EH (cell line): ENCODE measurements at places on chromosomes 1 and 21.

DNA sequence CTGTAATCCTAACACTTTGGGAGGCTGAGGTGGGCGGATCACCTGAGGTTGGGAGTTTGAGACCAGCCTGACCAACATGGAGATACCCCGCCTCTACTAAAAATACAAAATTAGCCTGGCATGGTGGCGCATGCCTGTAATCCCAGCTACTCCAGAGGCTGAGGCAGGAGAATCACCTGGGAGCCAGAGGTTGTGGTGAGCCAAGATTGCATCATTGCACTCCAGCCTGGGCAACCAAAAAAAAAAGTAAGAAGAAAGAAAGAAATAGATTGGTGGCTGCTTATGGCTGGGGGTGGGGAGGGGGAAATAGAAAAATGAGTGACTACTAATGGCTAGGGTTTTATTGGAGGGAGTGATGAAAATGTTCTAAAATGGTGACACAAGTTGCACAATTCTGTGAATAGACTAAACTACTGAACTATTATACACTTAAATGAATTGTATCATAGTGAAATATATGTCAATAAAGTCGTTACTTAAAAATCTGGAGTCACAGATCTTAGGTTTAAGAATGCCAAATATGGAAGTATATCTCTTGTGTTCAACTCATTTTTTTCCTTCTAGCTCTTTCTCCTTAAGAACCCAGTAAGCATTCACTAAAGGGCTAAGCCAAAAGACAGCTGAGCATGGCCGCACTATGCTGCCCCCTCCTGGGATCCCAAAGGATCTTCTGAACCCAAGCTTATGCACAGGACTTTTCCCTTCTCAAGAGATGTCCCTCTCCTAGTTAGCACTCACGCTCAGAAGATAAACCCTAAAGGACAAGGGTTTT lies 3.2 kb upstream of the NPL start:
- peak; percentile 74 for DNase-seq

DNA sequence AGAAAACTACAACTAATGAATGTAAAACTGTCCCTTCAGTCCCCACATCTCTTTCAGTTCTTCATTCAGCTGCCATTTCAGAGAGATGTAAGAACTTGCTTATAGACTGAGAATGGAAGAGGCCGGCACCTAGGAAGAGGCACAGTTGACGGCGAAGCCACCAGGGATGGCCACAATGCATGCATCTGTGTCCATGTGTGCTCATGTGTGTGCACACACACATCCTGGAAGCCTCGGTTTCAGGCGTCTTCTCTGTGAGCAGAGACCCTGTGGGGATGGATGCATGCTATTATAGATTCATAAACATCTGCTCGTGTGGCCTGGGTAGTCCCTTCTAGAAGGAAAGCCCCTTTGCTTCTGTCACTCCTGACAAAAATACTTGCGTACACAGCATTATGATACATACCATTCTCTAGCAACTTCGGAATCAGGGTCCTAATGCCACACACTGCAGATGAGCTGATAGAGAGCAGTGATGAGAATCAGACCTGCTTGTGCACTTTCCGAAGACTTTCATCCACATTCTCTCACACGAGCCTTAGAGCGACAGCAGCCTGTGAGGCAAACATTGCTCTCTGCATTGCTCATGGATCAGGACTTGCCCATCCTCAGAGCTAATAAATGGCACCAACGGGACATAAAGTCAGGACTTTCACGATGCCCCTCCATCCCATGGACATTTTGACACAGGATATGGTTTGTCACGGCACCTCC lies 12.4 kb upstream of the GPR61 start:
- DNase-seq: no peak

DNA sequence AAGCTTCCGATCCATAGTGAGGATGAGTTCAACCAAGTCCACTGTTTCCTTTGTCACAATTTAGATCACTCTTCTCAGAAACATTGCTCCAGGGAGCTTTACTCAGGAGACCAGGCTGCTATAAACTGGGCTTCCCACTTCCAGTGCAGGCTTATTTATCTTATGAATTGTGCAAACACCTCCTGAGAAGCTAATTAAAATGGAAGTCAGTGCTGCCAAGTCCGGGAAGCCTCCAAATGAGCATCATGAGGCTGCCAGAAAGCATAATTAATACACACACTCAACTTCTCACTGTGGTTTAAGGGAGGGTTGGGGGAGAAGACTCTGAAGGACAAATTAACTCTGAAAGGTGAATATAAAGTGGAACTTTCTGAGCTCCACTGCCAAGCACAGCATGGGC lies 145.0 kb upstream of the SGIP1 start:
- no peak for DNase-seq

DNA sequence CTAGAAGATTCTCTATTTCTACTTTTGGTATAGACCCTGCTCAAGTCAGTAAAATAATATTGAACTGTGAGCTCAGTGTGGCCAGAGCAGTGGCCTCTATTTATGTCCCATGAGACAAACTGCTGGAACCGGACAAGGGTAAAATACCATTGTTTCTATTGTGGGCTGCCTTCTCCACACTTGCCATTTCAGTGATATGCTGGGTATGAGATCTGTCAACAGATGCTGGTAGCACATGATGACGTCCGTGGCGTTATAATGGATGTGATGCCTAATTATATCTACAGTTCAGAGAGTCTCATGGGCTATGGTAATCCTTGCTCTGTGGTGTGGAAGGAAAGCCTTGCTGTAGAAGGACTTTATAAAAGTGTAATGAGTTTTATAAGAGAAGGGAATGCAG lies 2.4 kb downstream of the ACTN2 start:
- DNase-seq: no peak

- no peak for DNase-seq
Measured at GRCh38 chr1:26583646-26584485, 54.3 kb downstream of the RPS6KA1 start.

GRCh38 chr1:229368347-229368746 lies 25.5 kb upstream of the CCSAP start:
- DNase-seq: no peak

DNA sequence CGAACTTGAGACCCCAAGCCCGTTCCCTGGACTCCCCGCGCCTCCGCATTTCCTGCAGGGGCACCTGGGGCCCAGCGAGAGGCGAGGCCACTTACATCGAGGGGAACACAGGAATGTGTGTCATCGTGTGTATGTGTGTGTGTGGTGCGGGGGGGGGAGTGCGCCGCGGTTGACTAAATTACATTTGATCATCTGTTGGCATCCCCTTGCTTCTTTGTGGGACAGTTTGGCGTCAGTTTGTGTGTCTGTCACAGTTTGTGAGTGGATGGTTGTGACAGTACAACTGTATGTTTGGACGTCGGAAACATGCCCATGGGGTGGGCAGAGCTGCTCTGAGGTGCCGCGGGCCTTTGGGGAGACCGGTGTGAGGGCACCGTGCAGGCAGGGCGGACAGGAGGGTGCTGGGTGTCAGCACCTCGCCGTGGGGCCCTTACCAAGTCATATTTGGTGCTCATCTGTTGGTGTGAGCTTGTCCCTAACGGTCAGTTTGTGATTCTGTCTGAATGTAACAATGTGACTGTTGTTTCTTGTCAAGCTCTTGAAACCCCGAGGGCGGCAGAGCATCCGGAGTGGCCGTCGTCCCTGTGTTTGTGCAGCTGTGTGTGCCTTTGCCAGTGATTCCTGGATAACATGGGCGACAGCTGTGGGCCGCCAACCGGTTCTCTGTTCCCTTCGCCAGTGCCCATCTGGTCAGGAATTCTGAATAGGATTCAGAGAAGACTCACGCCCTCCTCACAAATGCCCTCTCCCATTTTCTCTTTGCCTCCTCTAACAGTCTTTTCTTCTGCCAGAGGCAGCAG lies 899 bp downstream of the OPRD1 start:
- DNase-seq: no peak

GRCh38 chr1:221457685-221458446 lies 284.0 kb downstream of the DUSP10 start:
- peak; percentile 26 for DNase-seq

DNA sequence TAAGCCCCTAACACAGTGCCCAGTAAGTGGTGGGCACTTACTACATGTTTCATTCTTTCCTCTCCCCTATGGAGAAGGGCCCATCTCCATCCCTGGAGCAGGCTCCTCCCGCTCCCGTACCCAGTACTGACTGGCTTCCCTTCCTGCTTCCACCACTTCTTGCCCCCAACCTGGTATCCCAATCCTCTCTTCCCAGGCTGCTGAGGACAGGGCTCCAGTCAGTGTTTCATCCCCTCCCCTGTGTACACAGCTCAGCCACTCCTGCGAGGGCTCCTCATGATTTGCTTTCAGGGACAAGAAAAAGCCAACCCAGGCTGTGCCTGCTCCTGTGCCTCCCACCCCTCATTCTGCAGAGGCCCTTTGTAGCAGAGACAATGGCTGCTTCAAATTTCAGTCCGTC lies 20.8 kb upstream of the ETV3 start:
- DNase-seq: no peak

DNA sequence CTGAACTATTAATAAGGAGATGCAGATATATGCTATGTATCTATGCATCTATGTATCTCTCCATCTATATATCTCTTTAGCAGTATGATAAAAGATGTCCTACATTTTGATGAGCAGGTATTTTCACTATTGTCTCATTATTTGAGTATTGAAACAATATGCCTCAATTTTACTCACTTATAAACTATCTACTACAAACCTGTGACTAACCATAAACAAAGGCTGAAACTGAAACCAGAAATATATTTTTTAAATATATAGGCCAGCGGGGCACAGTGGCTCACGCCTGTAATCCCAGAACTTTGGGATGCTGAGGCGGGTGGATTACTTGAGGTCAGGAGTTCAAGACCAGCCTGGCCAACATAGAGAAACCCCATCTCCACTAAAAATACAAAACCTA lies 22.0 kb downstream of the EIF4G3 start:
- no peak for DNase-seq

DNA sequence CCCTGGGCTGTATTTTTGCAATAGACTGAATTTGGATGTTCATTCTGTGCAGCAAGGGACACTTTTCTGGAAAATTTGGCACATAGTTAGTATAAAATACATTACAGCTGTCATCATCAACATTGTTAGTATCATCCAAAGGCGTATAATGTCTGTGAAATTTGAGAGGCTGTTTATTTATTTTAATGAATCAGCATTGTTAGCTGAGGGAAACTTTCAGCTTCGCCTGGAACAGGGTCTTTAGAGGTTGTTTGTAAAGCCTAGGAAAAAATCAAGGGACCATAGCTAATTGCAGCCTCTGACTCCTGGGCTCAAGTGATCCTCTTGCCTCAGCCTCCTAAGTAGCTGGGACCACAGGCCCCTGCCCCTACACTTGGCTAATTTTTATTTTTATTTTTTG lies 106.8 kb upstream of the USP24 start:
- peak; percentile 83 for DNase-seq

GRCh38 chr1:171245458-171246064 lies 2.7 kb upstream of the FMO1 start:
- DNase-seq: peak; percentile 60

GRCh38 chr1:236774926-236775325 lies 20.2 kb upstream of the MTR start:
- DNase-seq: peak; percentile 35

DNA sequence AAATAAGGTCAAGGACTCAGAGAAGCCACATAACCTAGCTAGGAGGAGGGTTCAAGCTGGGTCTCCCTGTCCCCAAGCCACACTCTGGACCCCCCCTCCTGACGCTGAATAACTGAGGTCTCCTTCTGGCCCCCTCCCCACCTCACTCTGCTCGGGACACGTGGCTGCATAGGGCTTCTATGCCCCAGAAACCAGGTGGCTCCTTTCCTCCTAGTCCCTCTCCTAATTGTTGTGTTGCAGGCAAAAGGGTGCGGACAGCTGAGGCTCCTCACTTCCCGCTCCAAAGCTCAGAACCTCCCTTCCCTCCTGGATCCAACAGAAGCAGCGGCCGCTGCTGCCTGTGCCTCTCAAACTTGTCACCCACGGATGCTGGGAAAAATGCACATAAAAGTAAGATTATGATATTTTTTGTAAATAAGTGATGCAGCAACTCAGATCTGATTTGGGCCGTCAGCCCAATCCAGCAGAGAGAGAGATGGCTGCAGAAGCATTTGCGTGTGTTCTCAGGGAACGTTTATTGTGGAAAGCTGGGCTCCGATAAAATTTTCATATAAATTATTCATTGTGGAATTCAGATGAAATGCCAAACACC lies 40.8 kb upstream of the C1orf174 start:
- DNase-seq: no peak

GRCh38 chr1:211468595-211468994 lies 23.4 kb downstream of the RD3 start:
- DNase-seq: no peak

GRCh38 chr1:95309031-95309471 lies 75.0 kb downstream of the RWDD3 start:
- DNase-seq: peak; percentile 29

DNA sequence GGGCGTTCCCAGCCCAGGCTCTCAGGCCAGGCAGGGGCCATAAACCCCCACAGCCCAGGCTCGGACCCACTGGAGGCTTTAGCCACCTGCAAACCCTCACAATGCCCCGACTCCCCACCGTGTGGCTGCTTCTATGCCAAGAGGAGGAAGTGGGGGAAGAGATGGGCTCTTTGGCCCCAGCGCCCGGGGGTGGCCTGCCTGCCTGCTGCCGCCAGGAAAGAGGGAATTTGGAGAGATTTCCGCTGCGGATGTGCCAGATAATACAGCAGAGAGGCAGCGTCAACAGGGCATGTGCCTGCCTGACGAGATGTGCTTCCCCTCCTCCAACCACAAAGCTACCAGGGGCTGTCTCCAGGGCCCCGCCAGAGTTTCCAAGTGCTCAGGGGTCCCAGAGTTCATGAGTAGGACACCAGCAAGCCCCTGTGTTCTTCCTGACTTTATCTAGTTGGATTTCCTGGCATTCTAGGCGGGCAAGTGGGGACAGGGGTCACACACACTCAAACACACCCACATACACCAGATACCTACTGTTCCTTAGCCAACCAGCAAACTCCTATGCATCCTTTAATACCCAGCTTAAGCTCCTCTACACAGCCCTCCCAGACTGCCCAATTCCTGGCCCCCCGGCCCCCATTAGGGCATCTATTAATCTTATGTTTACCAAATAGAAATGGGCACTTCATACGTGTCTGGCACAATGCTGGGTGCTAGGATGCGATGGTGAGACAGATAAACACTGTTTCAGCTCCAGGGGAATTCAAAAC lies 14.1 kb downstream of the EPHA2 start:
- DNase-seq: no peak

DNA sequence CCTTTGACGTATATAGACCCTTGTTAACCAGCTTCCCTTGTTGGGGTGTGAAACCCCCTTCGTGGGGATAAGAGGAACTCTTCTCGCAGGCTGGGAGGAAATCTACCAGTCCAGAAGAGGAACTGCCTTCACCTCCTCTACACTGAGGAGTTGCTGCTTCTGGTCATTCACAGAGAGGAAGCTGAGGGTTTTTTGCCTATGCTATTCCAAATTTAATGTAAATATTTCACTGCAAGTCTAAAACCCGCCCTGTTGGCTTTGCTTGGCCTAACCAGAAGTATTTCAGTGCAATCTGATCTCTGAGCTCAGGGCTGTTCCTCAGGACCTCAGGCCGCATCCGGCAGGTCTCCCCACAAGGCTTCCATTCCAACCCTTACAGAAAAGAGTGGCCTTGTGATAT lies 150.1 kb downstream of the HIVEP3 start:
- no peak for DNase-seq

- no peak for DNase-seq
Measured at GRCh38 chr1:209756615-209757445, 977 bp downstream of the TRAF3IP3 start.
